ENCODE measurements at places on chromosomes 12 and 14.
A peak's percentile ranks its signal among the peaks of the same experiment; 100 is the strongest.

- no peak for DNase-seq
These were observed 234.7 kb downstream of the CCDC91 start for GRCh38 chr12:28424965-28425364.

- DNase-seq: no peak
These were observed 146.4 kb upstream of the FKBP4 start for GRCh38 chr12:2648406-2648805.

DNA sequence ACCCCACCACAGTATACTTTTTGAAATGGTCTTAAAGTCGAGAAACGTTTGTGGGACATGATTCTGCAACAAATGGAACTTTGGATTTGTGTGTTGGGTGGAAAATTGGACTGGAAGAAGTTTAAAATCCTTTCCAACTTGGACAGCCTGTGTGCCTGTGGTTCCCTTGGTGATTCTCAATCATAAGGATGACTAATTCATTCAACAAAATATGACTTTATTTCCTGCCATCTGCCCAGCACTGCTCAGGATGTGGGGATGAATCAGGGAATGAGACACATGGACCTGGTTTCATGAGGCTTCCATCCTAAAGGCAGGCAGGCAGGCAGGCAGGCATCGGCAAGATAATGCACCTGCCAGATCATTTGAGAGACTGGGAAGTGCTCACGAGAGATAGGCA lies 57.3 kb upstream of the TMEM132D start:
- DNase-seq: no peak

- peak; percentile 44 for DNase-seq
These were observed 59.8 kb upstream of the C12orf71 start for GRCh38 chr12:27142101-27142721.

DNA sequence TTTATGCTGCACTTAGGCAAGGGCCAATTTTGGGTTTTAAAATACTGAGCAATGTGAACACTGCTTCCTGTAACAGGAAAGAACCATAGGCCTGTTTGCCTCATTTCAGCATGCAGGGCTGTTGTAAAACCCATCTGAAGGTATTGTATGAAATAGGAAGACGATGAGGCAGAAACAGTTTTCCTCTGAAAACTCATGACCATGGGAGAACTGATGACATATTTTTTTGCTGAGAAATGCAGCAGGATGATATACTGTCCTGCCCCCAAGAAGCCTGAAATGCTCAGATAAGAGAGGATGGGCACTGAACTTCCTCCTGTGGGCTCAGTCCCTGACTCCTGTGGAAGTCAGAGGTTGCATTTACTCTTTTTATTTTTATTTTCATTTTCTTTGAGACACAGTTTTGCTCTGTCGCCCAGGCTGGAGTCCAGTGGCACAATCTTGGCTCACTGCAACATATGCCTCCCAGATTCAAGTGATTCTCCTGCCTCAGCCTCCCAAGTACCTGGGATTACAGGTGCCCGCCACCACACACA lies 17.4 kb downstream of the PYGL start:
- DNase-seq: peak; percentile 32

DNA sequence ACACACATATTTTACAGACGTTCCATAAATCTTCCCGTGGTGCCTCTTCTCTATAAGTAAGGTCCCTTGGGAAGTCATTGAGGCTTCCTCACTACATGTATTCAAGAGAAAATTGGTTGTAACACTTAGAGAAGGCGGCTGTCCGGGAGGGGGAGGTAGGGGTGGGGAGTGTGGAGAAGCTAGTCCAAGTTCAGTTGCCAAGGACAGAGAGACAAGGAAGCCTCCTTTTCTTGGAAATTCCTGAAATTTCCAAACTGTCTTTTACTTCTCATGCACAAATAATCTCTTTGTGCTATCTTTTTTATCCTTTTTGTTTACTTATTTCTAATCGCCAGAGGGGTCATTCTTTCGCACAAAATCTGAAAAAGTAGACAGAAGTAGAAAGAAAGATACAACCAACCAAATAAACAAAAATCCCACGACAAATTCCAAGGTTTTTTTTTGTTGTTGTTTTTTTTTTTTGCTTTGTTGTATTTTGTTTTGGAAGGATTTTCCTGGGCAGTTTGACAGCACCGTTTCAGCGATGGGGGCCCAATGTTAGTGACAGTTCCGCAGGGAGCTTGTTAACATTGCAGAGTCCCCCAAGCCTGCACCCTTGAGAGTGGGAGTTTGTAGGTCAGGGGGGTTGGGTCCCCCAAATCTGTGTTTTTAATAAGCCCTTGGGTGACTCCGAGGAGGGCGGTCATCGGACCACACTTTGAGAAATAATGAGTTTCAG lies 45.2 kb downstream of the MAP1LC3B2 start:
- no peak for DNase-seq

Data from Jurkat, Clone E6-1 (cell line).